ENCODE measurements at places on chromosomes 6 and 20.

- no peak for DNase-seq
Observed at GRCh38 chr6:32941214-32941768, 463 bp upstream of the HLA-DMB start.

DNA sequence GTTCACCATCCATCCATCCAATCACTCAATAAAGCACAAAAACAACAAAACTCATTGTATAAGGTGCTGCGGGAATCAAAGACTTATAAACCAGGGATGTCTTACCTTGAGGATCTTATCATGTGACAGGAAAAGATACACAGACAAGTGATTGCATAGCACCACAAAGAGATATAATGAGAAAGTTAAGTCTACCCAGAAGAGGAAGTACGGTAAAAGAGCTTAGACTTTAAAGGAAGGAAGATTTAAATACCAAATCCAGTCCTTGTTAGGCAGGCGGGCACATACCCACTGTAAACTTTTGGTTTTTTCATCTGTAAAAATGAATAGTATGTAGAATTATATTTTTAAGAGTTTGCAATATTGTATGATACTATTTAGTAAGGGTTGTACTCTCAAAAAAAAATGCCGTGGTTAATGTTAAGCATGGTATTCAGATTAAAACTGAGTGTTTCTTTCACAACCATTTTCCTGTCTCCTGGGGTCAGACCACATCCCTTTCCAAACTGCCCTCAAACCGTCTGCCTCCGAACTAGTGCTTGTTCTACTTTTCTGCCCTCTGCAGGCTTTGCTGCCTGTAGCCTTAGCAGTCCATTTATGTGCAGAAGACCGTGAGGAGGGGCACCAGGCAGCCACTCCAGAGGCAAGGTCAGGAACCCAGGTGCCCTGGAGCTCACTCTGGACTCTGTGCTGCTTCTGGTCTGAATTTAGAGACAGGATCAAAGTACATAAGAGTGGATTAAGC is 179.5 kb upstream of the SYNDIG1 start:
- no peak for DNase-seq

- no peak for DNase-seq
Observed at GRCh38 chr20:16115911-16116552, 457.2 kb downstream of the KIF16B start.

DNA sequence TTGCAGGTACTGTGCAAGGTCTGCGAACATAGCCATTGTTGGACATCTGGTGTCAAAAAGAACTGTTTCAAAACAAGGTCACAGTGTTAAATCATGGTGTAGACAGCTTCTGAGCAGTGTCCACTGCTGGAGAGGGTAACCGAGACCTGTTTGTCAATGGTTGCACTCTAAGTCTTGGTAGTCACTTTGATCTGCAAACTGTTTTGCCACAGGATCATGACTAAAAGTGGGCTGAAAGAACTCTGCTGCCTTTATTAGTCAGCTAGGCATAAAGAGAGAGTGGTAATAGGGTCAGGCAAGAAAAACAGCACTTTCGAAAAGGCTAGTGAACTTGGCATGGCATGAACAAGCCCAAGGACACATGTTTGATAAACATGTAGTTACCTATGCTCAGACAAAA is 552.3 kb upstream of the CITED2 start:
- no peak for DNase-seq

GRCh38 chr6:34792605-34793500 is 970 bp downstream of the BLTP3A start:
- no peak for DNase-seq

DNA sequence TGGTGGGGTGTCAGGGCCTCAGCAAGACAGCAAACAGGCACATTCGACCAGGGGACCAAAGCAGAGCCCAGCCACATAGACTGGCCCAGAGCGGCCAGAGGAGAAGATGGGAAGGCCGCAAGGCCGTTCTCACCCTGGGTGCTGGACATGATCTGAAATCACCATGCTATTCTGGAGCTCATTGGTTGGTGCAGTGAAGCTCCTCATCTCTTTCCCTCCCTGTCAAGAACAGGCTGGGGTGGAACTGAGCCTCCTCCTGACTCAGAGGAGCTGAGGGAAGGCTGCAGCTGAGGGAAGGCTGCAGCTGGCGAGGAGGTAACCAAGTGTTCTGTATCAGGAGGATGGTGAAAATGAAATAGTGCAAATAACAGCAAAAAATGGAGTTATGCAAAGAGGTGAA is 80.0 kb downstream of the AKAP7 start:
- DNase-seq, result no peak

- no peak for DNase-seq
Observed at GRCh38 chr20:35079472-35080347, 12.9 kb downstream of the TRPC4AP start.

DNA sequence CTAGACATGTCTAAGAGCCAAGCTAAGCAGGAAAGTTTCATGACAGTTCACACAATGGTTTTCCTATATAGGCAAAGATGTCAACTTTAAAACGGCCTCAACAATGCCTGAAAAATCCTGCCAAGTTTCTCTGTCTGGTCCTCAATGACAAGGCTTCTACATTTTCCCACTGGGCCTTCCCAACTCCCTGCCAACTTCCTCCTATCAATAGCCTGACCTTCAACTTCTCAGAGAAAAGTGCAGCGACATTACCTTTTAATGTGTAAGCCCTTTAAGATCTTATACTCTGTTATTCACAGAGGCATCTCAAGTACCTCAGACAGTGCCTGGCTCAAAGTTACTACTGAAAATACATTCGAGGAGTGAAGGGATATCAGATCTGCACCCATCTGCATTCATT is 56.2 kb upstream of the BTBD3 start:
- no peak for DNase-seq

DNA sequence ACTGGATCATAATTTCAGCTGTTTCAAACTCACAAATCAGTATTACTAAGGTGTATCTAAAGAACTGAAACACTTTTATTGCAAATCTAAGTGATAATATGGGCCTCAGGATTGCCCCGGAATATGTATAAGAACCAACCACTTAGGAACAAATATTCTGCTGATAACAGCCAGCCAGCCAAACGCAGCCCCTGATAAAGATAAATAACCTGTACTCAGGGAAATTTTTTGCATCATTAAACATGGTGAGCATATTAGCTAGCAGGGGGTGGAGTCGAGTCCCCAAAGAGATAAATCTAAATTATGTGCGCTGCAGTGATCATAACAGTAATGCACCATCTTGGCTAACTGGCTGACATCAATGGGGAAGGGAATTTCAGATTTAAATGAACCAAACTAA is 410.2 kb upstream of the MAP3K7 start:
- no peak for DNase-seq

DNA sequence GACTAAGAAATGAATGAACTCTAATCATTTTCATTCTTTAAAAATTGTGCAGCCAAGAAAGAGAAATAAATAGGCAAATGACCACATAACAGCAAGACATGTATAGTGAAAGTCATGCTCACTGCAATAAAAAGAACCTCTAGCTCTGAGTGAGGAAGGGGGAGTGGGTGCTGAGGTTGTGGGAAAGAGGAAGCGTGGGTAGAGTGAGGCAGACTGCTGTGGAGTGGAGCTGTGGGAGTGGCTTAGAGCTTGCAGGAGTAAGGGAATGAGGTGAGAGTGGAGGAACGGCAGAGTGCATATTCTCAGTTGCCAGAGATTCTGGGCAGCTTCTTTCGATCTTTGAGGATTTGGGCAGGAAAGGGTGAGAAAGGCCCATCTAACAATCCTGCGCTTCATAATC is 10.4 kb downstream of the DEFB129 start:
- DNase-seq, result no peak

DNA sequence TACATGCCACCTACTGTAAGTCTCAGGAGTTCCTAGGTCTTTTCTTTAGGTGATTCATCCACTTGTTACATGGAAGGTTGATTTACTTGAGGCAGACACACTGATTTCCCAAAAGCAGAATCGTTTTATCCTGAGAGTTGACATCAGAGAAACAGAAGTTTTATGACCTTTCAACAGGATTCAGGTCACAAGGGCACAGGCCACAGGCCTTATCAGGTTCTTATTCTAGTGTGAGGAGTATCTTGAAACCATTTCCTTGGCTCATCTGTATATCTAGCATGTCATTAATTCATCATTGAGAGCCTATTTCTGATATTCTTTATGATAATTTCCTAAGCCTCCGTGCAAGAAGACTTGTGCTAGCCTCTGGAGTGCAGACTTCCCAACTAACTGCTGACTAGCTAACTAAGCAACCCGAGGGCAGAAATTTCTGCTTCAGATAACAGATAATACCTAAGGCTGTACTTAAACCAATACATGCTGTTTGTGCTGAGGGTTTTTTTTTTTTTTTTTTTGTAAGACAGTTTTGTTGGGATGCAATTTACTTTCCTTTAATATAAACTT is 44.9 kb upstream of the RFPL4B start:
- DNase-seq, result no peak

- DNase-seq, result no peak
Observed at GRCh38 chr6:7050004-7050403, 57.8 kb upstream of the RREB1 start.

DNA sequence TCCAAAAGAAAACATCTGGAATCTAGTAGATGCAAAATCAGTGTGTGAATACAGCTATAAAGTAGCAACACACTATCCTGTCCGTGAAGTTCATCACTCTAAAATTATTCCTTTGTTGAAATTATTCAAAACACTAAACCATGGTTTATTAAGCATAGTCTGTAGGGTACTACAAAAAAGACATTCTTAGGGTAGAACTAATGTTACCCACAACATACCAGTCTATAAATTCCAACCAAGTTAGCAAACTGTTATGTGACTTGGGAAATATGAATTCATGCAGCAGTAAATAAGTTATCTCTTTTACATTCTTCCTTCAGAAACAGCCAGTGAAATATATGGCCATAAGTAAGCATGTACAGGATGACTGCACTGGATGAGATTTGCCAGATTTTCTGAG is 580.3 kb upstream of the ADGRB3 start:
- DNase-seq, result peak; percentile 17

GRCh38 chr6:111971181-111971841 is 82.6 kb upstream of the CCN6 start:
- DNase-seq, result no peak

GRCh38 chr20:40397467-40397866 is 291.6 kb downstream of the MAFB start:
- DNase-seq, result no peak

DNA sequence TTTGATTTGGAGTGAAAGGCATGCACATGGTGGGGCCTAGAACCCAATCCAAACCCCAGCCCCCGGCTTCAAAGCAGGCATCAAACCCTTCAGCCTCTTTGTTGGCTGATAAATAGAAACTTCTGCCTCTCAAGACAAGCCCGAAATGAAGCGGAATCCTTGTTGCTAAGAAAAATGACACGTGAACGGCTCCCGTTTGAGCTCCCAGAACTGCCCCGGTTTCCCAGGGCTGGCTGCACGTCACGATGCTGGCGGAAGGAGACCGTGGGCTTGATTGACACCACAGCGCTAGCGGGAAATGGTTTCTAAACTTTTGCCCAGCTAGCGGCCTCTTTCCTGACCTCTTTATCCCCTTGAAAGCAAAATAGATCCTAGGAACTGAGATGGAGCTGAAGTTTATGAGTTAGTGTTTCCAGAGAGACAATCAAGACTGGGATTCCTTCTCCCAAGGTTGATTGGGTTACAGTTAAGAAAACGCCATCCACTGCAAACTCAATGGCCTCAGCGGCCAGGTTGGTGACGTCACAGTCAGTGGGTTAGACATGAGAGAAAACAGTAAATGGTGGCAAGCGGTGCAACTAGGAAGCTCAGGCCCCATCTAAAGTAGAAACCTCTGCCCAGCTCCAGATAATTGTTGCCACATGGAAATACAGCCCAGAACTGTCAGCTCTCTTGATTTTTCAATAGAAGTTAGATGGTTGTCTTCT is 117.0 kb downstream of the ANKRD60 start:
- DNase-seq, result no peak

DNA sequence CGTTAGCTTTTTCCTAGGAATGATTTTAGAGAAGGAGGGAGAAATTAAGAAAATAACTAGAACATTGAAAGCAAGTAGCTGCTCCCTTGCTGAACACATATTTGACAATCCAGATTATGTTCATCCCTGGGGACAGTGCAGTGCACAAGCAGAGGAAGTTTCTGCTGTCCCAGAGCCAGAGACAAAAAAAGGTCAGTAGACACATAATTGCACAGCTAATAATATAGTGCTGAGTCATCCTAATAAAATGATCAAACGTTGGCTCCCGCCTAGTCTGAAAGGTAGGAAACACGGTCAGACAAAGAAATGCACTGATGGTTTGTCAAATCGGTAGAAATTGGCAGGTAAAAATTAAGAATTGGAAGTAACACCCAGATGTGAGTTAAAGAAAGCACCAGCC is 21.7 kb upstream of the SSTR4 start:
- no peak for DNase-seq

DNA sequence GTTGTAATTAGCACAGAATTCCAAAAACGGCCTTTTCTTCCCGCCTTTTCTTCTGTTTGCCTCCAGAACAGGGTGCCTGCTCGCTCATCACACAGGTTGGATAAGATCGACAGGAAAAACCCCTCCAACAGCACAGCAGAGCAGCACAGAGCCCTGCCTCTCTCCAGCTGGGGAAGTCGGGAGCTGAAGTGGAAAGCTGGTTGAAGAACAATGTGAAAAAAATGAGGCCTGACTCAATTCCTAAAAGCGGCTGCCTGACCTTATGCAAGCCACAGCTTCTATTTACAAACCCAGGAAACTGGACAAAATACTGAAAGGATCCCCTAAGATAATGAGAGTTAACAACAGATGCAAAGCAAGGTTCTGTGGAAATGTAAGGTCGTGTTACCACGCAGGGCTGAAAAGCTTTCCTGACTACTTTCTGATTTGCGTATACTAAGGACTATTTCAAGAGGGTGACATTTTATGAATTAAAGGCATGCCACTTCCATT is 116.9 kb downstream of the TTLL2 start:
- DNase-seq, result no peak

GRCh38 chr6:39314273-39314795 is at the start of gene KCNK17:
Gene KCNK17 (minus strand): TSS chr6:39314419. CDS start chr6:39314320, 99 bp downstream.
- DNase-seq, result no peak

DNA sequence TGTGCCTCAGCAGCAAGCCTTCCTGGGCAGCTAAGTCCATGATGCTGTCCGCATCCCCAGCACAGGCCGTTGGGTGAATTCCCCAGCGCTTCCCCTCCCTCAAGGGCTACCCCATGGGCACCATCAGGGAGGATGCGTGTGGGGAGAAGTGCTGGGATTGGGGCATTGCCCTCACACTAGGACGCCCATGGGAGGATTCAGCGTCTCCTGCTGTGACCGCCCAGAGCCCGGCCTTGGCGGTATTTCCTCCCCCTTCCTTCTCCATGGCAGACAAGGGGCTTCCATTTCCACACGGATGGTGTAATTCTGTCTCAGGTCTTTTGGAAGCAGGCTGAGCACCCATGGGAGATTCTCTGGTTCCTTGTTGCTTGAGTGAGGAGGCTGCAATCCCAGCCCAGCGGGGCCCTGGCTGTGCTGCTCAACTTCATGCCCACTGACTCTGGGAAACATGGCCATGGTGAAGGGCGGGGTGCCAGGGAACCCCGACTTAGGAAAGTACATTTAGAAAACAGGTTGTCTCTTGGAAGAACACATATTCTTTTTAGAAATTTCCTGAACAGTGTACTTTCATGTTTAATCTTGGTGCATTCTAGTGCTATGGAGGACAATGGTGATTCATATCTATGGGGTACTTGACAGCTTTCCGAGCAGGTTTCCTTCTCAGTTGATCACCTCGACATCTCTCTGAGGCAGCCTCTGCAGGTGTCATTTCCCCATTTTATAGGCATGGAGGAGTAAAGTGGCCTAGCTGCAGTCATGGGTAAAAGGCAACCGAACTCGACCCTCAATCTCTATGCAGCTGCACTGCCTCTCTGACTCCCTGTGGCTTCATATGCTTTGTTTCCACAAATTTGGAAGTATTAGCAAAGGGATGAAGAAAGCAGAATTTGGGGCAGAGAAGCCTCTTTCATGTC is 178.2 kb upstream of the CST7 start:
- no peak for DNase-seq

- no peak for DNase-seq
Observed at GRCh38 chr20:46050885-46051284, 21.9 kb downstream of the SLC12A5 start.

Measured in fibroblast of skin of left biceps (primary cell).